ENCODE measurements at places on chromosomes 6 and 20.

DNA sequence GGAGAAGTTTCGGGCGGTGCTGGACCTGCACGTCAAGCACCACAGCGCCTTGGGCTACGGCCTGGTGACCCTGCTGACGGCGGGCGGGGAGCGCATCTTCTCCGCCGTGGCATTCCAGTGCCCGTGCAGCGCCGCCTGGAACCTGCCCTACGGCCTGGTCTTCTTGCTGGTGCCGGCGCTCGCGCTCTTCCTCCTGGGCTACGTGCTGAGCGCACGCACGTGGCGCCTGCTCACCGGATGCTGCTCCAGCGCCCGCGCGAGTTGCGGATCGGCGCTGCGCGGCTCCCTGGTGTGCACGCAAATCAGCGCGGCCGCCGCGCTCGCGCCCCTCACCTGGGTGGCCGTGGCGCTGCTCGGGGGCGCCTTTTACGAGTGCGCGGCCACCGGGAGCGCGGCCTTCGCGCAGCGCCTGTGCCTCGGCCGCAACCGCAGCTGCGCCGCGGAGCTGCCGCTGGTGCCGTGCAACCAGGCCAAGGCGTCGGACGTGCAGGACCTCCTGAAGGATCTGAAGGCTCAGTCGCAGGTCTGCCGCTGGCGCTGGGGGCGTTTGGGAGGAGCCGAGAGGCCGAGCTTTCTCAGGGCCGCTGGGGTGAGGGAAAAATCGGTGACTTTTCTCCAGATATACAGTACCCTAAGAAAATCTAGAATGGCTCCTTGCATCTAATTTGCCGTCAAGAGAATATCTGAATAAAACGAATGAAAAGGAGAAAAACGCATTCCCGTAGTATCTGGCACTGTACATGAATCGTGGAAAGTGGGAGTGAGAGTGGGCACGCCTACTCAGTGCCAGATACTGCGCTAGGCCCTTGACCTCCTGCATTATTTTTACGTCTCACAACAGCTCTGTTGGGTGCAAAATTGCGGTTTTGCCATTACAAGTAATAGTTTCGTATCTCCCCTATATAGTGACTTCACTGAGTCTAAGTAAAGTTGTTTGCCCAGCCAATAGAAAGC, 1.0 kb downstream of the CALHM6 start:
- peak; percentile 18 for DNase-seq

DNA sequence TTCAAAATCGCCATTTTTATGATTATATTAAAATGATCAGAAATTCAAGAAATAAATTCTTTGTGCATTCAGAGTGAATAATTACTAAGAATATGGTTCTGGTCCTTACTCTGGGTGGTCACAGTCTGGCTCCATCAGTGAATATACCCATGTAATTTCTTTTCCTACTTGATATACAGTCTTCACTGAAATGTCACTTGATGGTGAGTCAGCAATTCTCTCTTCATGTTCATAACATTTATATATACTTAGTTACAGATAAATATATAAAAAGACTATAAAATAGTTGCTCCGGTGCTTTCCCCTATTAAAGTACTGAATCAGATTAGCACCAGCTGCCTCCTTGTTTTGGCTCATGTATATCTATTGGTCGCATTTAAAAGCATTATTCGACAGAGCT, 56.4 kb upstream of the MTRF1L start:
- DNase-seq: no peak

GRCh38 chr20:35001596-35002362, 46.1 kb downstream of the MYH7B start:
- no peak for DNase-seq

GRCh38 chr6:134683783-134684422, 266.0 kb downstream of the ALDH8A1 start:
- no peak for DNase-seq

GRCh38 chr6:113011389-113011788, 664.3 kb downstream of the RFPL4B start:
- no peak for DNase-seq

Data from CD4-positive, alpha-beta T cell treated with Interleukin-4 for 4 hours (primary cell).